Stimulated activated CD8-positive, alpha-beta memory T cell treated with anti-CD3 and anti-CD28 coated beads, Interleukin-7, amount 100 ng/mL, for 1 hour (primary cell): ENCODE measurements at places on chromosomes 12 and 14.

DNA sequence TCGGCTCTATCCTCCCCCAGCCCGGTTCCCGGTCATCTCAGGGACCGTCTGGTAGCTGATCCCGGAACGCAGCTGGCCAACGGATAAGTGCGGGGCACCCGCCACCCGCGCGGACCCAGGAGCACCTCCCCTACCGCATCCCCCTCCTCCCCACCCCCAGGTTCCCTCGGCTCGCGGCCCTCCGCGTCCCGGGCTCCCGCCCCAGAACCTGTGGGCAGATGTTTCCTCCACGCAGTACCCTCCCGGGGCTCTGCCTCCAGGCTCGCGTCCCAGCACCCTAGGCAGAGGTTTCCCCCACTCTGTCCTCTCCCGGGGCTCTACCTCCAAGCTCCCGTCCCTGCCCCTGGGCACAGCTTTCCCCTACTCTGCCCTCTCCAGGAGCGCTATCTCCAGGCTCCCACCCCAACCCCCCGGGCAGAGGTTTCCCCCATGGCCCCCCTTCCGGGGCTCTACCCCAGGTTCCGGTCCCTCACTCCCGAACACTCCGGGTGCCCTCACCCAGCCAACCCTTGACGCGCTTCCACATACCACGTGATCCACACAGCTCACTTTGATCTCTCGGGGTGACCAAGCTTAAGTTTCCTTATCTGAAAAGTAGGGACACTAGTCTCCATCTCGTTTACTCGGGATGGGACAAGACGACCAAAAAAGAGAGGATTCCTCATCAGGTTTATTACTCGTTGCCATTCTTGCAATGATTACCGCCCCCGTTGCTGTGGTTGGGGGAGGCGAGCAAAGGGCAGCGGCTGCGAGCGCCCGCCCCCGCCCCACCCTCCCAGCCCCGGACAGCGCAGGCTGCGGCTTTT is at the start of gene CCDC38:
Gene CCDC38, minus strand, starts transcription at position 91 of the 806 bp plus-strand sequence. CDS start 6,105 bp downstream, outside the sequence.
- peak; percentile 54 for DNase-seq

- no peak for DNase-seq
Measured at GRCh38 chr12:109553483-109553882, 19.8 kb downstream of the MMAB start.

GRCh38 chr14:23056145-23056955 is 970 bp downstream of the CDH24 start:
- DNase-seq, result no peak

DNA sequence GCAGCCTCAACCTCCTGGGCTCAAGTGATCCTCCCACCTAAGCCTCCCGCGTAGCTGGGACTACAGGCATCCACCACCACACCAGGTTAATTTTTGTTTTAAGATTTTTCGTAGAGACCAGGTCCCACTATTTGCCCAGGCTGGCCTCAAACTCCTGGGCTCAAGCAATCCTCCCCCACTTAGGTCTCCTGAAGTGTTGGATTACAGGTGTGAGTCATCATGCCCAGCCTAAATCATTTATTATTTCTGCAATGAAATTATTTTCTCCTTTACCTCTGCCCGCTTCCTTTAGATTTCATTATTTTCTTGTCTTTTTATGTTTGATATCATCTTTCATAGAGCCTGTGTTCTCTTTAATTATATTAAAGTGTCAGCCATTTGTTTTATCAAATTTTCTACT is 165.2 kb upstream of the OTX2 start:
- no peak for DNase-seq

GRCh38 chr14:96126783-96127271 is 77.8 kb upstream of the BDKRB2 start:
- no peak for DNase-seq

DNA sequence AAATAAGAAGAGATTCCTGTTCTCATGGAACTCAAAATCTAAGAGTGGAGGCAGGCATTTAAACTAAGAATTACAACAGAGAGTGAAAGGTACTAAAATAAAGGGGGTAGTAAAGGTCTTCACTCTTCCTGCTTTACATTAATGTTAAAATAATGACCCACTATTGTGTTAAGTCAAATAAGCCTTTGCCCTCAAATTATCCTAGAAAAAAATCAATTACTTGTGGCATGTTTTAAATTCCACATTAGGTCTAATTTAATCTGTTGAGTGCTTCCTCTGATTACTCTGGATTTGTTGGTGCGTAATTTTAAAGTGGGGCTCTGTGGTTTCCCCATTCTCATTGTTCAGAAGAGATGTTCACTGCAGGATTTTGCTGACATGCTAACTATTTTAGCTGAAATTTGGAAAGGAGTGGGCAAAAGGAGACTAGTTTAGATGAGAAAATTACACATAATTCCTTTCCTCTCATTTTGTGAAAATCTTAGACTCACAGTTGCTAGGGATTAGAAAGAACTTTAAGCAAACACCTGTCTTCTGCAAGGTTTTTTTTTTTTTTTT is 35.5 kb downstream of the BTG1 start:
- no peak for DNase-seq

GRCh38 chr12:4009979-4010704 is 136.9 kb upstream of the PARP11 start:
- no peak for DNase-seq

GRCh38 chr14:51138404-51139103 is 43.6 kb upstream of the TRIM9 start:
- no peak for DNase-seq

DNA sequence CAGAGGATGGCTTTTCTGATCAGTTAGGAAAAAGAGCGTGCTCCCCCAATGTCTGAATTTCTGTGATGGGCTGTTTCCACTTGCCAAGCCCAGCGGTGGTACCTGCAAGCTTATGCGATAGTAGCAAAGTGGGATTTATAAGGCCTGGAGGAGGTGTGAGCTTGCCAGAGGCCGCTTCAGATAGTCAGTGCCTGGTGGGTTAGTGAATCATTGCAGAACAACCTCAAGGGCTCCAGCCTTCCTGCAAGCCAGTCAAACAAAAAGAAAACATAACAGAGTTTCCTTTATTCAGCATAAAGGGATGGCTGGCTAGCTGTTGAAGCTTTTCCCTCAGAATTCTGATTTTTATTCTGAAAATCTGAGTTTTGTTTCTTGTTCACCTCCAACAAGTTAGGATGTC is 7.6 kb upstream of the BMP4 start:
- no peak for DNase-seq

- DNase-seq, result peak; percentile 10
Measured at GRCh38 chr12:8698132-8698851, 501 bp downstream of the RIMKLB start.

GRCh38 chr12:34219046-34219770 is 196.9 kb downstream of the ALG10 start:
- DNase-seq, result no peak

DNA sequence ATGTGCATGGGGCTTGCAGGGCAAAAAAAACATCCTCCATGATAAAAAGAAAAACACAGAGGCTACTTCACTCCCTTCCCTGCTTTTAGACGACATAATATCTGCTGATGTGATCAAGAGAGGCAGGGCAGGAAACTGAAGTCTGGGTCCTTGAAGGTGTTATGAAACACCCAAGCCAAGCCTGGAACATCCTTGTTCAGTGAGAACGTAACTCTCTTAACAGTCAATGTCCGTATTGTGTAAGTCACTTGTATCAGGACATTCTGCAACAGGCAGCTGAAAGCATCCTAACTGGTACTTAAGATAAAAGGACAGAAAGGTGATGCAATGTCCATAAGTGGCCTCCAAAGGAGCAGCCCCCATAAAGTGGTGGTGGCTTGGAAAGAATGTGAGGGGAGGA is 20.0 kb downstream of the KCNK10 start:
- no peak for DNase-seq

DNA sequence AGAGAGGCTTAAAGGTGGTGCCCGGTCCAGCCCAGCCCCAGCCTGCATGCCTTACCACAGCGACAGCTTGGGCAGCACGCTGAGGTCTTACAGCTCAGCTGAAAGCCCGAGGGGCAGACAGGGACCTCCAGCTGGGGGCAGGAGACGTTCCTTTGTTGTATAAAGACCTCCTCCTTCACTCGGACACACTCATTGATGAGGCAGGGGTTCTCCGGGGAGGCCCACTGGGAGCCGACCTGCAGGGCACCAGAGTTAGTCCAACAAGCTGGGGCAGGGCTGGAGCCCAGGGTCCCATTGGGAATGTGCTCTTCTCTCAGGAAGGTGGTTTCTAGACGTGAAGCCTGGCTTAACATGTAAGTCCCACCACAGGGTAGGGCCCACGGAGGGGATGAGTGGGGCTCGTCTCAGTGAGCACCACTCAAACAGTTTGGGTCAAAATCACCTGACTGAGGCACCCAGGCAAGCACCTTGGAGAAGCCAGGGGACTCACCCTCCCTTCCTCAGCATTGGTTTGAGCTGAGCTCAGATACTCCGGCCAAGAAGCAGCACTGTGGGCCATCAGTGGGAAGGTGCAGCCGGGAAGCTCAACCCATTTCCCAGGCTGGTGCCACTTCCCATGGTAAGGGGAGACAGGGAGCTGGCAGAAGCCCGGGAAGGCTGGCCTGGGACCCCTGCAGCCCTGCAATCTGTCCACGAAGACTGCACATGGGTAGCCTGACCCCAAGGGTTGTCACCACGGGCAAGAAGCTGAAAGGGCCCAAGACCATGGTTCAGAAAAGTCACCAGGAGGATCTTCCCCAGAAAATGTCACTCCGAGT is 24.3 kb upstream of the ANO2 start:
- no peak for DNase-seq

DNA sequence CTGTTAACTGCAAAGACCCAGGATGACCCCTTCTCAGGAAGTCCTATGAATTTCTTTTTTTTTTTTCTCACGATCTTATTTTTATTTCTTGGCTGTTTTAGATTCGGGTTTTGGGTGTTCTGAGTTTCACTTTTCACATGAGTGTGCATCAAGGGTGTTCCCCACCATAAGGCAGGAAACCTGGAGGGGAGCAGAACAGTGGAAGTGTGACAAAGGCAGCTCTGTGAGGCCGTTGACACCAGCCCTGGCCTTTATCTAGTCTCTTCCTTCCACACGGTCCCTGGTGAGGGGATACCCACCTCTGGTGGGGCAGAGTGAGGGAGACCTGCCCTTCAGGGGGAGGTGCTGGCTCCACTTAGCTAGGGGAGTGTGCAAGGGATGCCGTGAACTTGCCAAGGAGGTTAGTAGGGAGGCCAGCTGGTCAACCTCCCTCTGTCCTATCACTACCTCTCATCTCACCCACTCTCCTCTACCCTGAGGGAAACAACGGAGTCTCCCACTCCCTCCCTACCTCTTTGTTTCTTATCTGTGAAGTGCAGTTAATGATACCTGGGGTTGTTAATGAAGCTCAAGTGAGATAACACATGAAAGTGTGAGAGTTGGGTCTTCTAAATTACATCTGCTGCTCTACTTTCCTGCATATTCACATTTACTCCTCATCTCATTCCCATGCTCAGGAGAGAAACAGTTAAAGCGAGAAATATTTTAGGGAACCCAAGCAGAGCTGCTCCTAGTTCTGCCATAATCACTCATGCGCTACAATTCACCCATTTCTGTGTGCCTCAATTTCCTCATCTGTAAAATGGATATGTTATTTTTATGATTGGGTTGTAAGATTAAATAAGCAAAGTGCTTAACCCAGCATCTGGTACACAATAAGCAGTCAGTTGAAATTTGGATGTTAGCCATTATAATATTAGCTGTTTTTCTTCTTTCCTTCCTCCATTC is 4.4 kb upstream of the GALNT6 start:
- no peak for DNase-seq

DNA sequence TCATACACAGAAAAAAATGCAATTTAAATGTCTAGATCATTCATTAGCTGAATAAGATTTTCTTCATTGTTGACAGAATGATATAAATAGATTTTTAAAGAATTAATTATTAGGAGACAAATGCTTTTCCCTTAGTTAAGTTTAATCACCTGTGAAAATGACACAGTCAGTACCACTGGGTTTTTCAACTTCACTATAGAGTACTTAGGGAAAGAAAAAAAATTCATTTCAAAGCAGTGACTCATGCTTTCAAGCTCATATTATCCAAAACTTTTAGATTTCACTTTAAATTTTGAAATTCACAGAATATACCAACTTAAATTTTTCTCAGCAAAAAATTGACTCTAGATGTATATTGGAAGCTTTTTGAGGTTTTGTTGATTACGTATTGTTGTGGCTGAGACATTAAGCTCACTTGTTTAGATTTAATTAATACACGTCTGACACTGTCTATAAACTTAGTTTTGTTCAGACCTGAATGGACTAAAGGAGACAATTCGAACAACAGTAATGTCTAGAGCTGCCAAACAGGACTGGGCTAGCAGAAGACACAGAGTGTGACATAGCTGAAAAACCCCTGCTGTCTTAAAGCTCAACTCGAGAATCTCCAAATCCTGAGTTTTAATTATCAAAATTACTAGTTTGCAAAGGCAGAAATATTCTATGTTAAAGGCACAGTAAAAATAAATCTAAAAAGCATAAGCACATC is 1.6 kb downstream of the MGAT4C start:
- no peak for DNase-seq

- DNase-seq, result no peak
Measured at GRCh38 chr14:72615451-72616121, 278.3 kb downstream of the DPF3 start.

DNA sequence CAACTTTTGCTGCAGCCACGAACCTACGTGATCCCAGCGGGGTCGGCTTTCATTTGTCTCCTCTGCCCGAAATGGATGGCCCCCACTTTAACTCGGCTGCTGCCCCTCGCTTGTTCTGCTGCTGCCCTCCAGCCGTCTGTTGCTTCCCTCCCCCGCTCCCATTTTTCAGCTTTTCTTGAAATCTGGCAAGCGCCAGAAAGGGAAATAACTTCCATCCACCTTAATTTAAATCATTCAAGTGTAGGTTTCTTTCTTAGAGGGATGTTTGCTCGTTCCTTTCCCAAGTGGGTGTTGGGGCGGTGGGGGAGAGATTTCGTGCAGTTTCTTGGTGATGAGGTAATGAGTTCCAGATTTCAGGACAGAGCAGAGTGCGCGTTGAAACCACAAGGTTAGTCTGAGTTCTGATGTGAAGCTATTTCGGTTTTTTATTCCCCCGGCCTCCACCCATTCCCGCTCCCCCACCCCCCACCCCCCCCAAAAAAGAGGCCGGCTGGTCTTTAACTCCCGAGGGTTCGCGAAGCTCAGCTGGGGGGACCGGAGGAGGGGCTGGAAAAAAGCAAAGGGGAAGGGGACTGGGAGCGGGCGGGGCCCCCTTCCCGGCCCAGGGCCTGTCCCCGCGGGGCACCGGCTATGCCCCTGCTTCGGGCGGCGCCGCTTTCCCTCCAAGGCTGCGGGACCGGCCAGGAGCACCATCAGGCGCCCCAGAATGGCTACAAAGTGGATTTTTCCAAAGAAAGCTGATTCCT is 2.2 kb upstream of the ZFP36L1 start:
- no peak for DNase-seq

GRCh38 chr12:68234140-68234539 is 8.5 kb upstream of the IL26 start:
- DNase-seq, result no peak

- DNase-seq, result no peak
Measured at GRCh38 chr12:47835006-47835830, 15.5 kb upstream of the HDAC7 start.

GRCh38 chr12:53232646-53233461 is 845 bp upstream of the RARG start:
- no peak for DNase-seq

- DNase-seq, result no peak
Measured at GRCh38 chr14:57573173-57573572, 79.5 kb upstream of the CCDC198 start.

- DNase-seq, result no peak
Measured at GRCh38 chr14:90291699-90292098, 35.3 kb downstream of the PSMC1 start.
